ENCODE measurements at places on chromosomes 2 and 18.

- no peaks in the 10 kb centered on the region for H3K27me3 ChIP-seq
- no peak for DNase-seq
- no peak overlapping the region for H3K27ac ChIP-seq
- H3K4me1 ChIP-seq = no peaks in the 10 kb centered on the region
- no peaks in the 10 kb centered on the region for H3K36me3 ChIP-seq
- no peak overlapping the region for H3K4me3 ChIP-seq
Observed at GRCh38 chr18:26943906-26944305, 78.4 kb upstream of the AQP4 start.

DNA sequence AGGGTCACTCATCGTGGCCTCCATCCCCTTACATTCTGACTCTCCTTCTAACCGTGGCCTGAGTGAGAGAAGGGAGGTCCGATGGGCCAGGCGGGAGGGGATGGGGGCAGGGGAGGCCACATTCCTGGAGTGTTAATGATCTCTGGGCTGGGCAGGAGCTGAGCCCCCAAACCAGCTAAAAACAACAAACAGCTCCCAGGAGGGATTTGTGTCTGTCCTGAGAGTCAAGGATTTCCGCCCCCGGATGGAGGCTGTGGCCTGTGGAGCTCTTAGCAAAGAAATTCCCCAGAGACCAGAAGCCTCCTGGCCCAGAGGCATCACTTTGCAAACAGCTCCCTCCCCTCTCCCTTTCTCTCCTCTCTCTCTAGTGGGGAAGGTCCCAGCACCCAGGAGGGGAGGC lies 23.5 kb downstream of the EMX1 start:
- no peaks in the 10 kb centered on the region for H3K36me3 ChIP-seq
- no peak overlapping the region for H3K27ac ChIP-seq
- no peaks in the 10 kb centered on the region for H3K4me1 ChIP-seq
- DNase-seq = no peak
- H3K4me3 ChIP-seq = no peak overlapping the region
- H3K27me3 ChIP-seq = no peaks in the 10 kb centered on the region

DNA sequence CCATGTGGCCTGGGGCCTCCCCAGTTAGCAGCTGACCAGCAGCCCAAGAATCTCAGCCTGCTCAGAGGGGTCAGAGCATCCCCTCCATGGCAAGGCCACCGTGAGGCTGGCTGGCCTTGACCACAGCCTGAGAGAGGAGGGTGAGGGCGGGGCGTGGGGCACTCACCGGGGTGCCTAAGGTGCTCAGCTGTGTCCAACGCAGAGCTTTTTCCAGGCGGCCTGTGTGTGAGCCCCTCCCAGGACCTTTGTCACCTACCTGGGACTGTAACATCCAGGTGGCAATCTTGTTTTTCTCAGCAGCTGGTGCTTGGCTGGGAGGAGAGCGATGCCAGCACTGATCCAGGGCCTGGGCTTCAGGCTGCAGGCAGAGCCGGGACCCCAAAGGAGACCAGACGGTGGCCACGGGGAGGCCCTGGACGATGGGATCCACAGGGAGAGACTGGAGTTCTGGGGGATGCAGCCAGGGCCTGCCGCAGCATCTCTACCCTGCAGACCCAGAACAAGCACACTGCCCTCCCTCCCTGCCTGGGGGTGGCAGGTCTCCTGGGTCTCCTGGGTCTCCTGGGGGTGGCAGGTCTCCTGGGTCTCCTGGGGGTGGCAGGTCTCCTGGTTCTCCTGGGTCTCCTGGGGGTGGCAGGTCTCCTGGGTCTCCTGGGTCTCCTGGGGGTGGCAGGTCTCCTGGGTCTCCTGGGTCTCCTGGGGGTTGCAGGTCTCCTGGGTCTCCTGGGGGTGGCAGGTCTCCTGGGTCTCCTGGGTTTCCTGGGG lies 12.3 kb downstream of the SNED1 start:
- peaks cover 3% of the 10 kb centered on the region for H3K27me3 ChIP-seq
- no peaks in the 10 kb centered on the region for H3K36me3 ChIP-seq
- DNase-seq = no peak
- peaks cover 44% of the 10 kb centered on the region for H3K4me1 ChIP-seq
- H3K27ac ChIP-seq = peak overlapping the region; percentile 59

- DNase-seq = no peak
- peaks cover 60% of the 10 kb centered on the region for H3K4me1 ChIP-seq
- H3K27me3 ChIP-seq = no peaks in the 10 kb centered on the region
- H3K4me3 ChIP-seq = peak overlapping the region; percentile 94
Observed at GRCh38 chr2:197307236-197307932, 3.2 kb downstream of the ANKRD44 start.

DNA sequence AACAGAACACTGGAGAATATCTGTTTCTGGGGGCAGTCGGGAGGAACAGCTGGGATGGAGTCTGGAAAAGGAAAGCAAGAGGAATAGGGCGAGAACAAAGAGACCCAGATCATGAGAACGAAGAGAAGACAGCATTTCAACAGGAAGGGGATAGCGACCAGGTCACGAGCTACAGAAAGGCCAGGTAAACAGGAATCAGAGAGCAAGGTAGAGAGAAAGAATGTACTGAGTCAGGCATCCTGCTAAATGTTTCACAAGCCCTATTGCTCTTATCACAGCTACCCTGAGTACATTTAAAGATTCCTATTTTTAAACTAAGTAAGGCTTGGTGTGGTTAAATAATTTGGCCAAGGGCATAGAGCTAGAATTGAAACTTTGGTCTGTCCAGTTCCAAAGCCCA lies 254.9 kb upstream of the RAB12 start:
- no peaks in the 10 kb centered on the region for H3K4me1 ChIP-seq
- no peaks in the 10 kb centered on the region for H3K27me3 ChIP-seq
- DNase-seq = no peak
- H3K27ac ChIP-seq = no peak overlapping the region

GRCh38 chr2:241943209-241943850 lies 73.8 kb downstream of the RTP5 start:
- H3K27me3 ChIP-seq = no peaks in the 10 kb centered on the region
- H3K4me1 ChIP-seq = peaks cover 14% of the 10 kb centered on the region
- no peaks in the 10 kb centered on the region for H3K36me3 ChIP-seq
- no peak for DNase-seq
- no peak overlapping the region for H3K27ac ChIP-seq
- H3K4me3 ChIP-seq = no peak overlapping the region

GRCh38 chr18:52409727-52410126 lies 69.7 kb downstream of the DCC start:
- no peaks in the 10 kb centered on the region for H3K4me1 ChIP-seq
- no peak overlapping the region for H3K27ac ChIP-seq
- DNase-seq = no peak

DNA sequence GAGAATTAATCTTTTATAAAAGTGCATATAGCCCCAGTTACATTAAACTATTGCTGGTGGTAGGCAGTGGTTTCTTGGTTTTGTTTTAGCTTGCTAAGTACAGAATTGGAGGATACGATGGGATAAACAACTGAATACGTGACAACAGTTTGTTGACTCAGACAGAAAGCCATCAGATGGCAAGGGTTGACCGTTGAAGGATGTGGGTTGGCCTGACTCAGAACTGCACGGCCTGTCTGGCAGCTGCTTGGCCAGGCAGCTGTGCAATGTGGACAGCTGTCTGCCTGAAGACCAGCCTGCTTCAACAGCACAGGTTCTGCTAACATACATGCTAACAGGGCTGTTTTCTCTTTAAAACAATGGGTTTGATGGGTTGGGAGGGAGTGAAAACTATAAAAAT lies 46.6 kb downstream of the PRKRA start:
- DNase-seq = no peak
- H3K4me3 ChIP-seq = no peak overlapping the region
- no peak overlapping the region for H3K27ac ChIP-seq
- no peaks in the 10 kb centered on the region for H3K27me3 ChIP-seq

- no peak overlapping the region for H3K27ac ChIP-seq
- DNase-seq = no peak
- H3K4me1 ChIP-seq = peaks cover 3% of the 10 kb centered on the region
- H3K4me3 ChIP-seq = no peak overlapping the region
- H3K27me3 ChIP-seq = no peaks in the 10 kb centered on the region
Observed at GRCh38 chr2:70645733-70646419, 92.2 kb upstream of the TGFA start.

- H3K27ac ChIP-seq = no peak overlapping the region
- no peak overlapping the region for H3K4me3 ChIP-seq
- no peaks in the 10 kb centered on the region for H3K36me3 ChIP-seq
- DNase-seq = no peak
- no peaks in the 10 kb centered on the region for H3K4me1 ChIP-seq
Observed at GRCh38 chr2:150133623-150134022, 353.8 kb downstream of the RND3 start.

DNA sequence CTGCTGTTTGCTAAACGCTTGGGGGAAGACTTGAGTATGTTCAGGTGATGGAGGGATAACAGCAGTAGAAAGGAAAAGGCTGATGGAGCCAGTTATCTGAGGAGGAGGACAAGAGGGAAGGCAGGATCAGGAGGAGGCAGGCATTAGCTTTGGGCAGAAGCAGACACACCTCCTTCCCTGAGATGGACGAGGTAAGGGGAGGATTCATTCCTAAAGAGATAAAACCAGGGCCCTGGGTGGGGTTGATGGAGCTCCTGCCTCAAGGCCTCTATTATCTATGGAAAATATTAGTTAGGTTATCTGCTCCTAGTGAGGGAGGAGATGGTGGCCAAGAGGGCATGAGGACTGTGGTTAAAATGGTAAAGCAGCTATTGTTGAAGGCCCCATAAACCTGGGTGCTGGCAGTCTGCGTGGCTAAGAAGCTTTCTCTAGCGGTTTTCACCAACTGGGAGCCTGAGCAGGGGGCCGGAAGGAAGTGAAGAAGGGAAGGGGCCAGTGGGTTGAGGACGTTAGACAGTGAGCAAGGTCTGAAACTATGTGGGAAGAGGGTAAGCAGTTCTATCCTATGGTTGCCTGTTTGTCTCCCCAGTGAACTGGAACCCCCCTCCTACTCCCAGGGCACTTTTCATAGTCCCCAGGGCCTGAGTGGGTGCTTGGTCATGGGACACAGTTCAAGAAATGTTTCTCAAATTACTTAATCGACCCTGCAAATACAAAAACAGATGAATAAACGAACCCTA lies 56.6 kb upstream of the HK2 start:
- no peak overlapping the region for H3K4me3 ChIP-seq
- H3K27me3 ChIP-seq = no peaks in the 10 kb centered on the region

- H3K27me3 ChIP-seq = no peaks in the 10 kb centered on the region
- H3K36me3 ChIP-seq = no peaks in the 10 kb centered on the region
- no peak for DNase-seq
- H3K4me1 ChIP-seq = peaks cover 11% of the 10 kb centered on the region
- H3K4me3 ChIP-seq = no peak overlapping the region
Observed at GRCh38 chr18:24491927-24492834, 31.7 kb downstream of the HRH4 start.

DNA sequence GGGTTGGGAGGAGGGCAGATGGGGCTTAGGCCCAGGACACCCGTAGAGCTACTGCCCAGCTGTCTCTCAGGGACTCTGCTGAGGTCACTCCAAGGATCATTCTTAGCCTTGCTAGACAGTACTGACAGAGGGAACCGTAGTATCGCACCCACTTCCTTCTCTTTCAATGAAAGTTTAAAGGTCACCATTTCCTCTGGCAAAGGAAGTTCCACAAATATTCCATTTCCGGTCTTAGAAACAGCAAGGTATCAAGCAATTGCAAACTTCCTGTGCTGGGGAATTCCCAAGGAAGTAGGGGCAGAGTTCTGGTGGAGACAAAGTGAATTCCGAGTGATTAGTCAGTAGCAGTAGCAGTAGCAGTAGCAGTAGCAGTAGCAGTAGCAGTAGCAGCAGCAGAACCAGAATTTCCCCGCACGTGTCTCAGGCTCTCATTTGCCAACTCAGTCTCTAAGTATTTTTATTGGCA lies 24.7 kb downstream of the IL1B start:
- H3K4me1 ChIP-seq = peaks cover 14% of the 10 kb centered on the region
- no peaks in the 10 kb centered on the region for H3K36me3 ChIP-seq
- no peak overlapping the region for H3K27ac ChIP-seq
- DNase-seq = no peak

DNA sequence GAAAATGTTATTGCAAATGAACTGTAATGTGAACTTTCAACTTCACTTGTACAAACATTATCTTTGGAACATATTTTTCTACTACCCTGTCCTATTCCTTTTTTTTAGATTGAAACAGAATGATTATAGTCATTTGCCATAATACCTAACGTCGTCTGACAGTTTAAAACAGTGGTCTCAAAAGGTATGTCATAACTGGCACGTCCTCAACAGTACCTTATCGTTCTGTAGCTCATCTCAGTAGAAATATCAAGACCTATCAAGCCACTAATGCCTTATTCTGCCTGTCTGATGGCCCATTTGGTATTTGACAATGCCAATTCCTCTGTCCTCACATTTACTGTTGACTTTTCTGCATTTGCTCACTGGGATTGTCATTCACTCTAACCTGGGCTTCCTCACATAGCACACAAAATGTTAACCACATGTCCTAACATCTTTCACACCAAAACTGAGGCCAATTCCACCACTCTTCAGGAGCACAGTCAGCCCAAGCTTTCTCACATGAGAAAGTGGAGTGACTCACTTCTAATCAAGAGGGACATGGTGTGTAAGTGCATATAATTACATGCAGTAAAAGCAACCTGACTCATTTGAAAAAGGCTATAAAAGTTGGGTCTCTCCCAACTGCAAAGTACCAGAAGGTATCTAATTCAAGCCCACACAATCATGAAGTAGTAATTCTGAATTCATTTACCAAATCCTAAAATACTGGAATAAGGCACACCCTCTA lies 34.8 kb downstream of the DNER start:
- peaks cover 49% of the 10 kb centered on the region for H3K27me3 ChIP-seq
- H3K27ac ChIP-seq = no peak overlapping the region
- H3K4me1 ChIP-seq = no peaks in the 10 kb centered on the region
- H3K4me3 ChIP-seq = no peak overlapping the region

DNA sequence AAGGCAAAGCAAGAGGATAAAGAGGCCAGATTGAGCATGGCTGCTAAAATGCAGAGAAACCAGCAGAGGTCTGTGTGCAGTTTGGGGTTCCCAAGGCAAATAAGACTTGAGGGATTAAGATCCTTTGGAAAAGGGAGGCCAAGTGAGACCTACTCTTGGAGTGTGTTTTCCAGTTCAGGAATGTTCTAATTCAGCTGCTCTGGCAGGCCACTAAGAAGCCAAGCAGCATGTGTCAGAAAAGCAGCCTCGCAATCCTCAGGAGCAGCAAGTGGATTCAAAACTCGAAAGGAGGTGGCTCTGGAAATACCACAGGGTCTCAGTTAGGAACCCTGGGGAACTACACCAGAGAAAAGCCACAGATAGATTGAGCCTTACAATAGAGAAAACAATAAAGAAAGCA lies 569.2 kb downstream of the METTL4 start:
- H3K27me3 ChIP-seq = no peaks in the 10 kb centered on the region
- H3K4me1 ChIP-seq = no peaks in the 10 kb centered on the region
- H3K36me3 ChIP-seq = no peaks in the 10 kb centered on the region
- DNase-seq = no peak

- H3K4me1 ChIP-seq = no peaks in the 10 kb centered on the region
- H3K27ac ChIP-seq = no peak overlapping the region
- DNase-seq = no peak
- no peaks in the 10 kb centered on the region for H3K36me3 ChIP-seq
- no peaks in the 10 kb centered on the region for H3K27me3 ChIP-seq
Observed at GRCh38 chr18:38698088-38698487, 1132.5 kb upstream of the CELF4 start.
